Kidney epithelial cell (primary cell): ENCODE measurements at places on chromosomes 4 and X. TPM values are rescaled to one million over a fixed set of nuclear protein-coding genes. Genes with fewer than 3 reads are reported as not detected.

The ABCG2 gene
- under 0.01 and 0.21 TPM in 2 replicates for total RNA-seq

The IQCM gene
- total RNA-seq: not detected in 2 replicates

The BTC gene
- total RNA-seq: 8.3 and 9.9 TPM in 2 replicates

The NXF3 gene
- total RNA-seq: not detected in 2 replicates

The TXK gene
- total RNA-seq: 0.48 and 0.67 TPM in 2 replicates

The SOD3 gene
- total RNA-seq: 0.75 and 1.2 TPM in 2 replicates

The ABLIM2 gene
- 1.3 and 7.2 TPM in 2 replicates for total RNA-seq

The FGF13 gene
- total RNA-seq: 7.8 and 9.6 TPM in 2 replicates

- no peak for DNase-seq
These were observed 25.2 kb upstream of the G3BP2 start for GRCh38 chr4:75698162-75698962.

DNA sequence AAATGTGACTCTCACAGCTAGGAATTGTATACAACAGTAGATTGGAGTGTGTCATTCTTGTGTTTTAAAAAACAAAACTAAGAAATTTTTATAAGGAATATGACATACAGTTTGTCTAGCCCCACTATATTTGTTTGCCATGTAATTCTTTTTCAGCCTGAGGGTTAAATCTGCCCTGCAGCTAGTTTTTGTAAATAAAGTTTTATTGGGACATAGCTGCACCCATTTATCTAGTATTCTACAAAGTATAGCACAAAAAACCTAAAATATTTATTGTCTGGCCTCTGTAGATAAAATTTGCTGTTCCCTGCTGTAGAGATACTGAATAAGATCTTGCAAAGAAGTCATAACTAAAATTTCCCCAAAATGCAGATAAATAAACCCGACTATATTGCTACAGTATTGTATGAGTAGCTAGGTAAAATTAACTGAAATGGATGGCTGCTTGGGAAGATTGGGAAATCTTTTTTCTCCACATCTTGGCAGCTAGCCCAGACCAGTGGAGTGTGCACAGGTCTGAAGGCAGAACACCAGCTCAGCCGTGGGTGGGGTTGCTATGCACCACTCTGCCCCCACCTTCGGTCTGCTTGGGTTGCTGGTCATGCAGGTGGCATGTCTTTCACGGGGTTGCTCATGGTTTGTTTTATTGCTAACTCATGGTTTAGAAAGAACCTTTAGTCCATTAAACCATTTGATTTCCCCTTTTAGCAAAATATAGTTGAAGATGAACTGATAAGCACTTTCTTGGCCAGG is 127.9 kb downstream of the KLHL8 start:
- peak; percentile 99 for DNase-seq

- peak; percentile 47 for DNase-seq
These were observed 44.8 kb downstream of the SPANXN3 start for GRCh38 chrX:143472347-143472938.

GRCh38 chr4:91426725-91427124 is 877.0 kb upstream of the GRID2 start:
- no peak for DNase-seq

DNA sequence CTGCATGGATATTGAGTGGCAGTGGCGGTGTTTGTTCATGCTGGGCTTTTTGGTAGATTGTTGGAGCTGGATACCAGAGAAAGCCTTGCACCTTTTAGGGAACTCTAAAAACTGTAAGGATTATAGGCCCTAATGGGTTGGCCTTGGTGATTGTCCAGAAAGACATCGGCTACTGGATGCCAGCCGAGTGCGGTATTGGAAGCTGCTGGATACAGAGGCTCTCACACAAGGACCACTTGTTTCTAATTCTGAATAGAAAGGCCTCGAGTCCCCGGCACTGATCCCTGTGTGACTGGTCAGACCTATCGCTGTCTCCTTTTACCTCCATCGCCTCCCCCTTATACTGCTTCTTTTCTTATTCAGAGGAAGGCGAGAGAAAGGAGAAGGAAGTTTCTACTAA is 27.3 kb upstream of the SCOC start:
- DNase-seq: no peak

GRCh38 chrX:47217121-47217851 is 1.2 kb upstream of the CDK16 start:
- no peak for DNase-seq

- no peak for DNase-seq
These were observed at the start of gene GPRASP2 for GRCh38 chrX:102712216-102712966. TSS of gene GPRASP2 (plus strand) at chrX:102712448. CDS start at chrX:102714870, 2,422 bp downstream.

GRCh38 chrX:74506317-74507115 is 85.2 kb downstream of the SLC16A2 start:
- no peak for DNase-seq

- no peak for DNase-seq
These were observed 133.6 kb upstream of the C1QTNF7 start for GRCh38 chr4:15294202-15294601.

DNA sequence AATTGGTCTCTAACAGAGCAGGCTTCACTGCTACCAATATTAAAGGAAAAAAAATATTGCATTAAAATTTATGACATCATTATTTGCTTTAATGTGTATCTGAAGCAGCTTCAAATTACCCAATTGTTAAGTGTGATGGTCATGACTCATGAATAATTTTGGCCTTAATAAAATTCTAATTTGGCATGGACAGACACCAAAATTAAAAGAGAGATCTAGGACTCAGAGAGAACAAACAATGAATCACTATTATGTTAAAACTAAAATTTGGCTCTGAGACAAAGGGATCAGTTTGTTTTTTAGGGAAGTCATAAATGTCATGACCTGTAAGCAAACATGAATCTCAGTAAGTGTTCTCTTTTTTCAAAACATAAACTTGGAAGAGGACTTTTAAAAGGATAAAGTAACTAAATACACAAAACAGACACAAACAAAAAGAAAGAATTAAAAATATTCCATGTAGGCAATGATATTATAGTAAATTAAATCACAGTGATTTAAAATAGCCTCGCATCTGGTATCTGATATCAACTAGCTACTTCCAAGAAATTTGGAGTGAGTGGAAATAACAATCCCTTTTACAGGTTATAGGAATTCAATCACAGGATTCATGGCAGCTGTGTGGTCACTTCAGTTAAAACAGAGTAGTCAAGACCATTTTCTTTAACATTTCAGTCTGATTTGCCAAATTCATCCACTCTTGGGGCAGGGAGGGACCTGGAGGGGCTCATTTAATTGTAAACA is 11.6 kb downstream of the VEGFC start:
- no peak for DNase-seq

DNA sequence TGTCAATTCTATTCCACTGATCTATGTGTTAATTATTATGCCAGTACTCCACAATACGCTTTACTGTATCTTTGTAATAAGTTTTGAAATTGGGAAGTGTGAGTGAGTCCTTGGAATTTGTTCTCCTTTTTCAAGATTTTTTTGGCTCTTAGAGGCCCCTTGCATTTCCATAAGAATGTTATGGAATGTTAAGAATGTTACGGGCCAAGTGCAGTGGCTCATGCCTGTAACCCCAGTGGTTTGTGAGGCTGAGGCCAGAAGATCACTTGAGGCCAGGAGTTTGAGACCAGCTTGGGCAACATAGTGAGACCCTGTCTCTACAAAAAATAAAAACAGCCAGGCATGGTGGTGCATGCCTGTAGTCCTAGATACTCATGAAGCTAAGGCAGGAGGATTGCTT is 167.6 kb upstream of the CXorf66 start:
- DNase-seq: no peak

DNA sequence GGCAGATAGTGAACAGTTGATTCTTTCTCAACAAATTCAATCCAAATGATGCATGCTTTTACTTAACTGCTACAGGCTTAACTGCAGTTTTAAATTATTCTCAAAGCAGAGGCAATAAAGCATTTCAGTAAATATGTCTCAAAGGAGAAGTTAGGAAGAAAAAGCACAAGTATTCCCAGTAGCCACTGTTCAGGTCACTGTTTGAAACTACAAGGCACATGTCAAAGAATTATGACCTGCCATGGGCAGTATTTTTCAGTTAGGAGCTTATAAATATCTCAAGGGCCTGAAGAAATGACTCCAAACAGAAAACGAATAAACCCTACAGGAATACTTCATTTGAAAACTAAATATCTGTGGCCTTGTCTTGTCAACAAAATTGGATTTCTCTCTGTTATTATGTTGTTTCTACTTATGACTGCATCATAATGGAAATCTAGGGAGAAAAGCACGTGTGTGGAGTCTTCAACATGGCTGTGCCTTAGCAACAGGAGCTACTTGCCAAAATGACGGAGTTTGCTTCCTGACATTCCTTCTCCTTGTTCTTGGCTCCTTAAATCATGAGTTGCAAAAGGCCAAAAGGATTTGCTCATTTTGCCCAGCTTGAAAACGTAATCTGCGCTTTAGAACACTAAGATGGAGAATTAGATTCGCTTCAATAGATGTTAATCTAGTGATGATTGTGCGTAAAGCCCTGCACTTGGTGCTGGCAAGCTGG is 67.6 kb upstream of the GPR101 start:
- no peak for DNase-seq

DNA sequence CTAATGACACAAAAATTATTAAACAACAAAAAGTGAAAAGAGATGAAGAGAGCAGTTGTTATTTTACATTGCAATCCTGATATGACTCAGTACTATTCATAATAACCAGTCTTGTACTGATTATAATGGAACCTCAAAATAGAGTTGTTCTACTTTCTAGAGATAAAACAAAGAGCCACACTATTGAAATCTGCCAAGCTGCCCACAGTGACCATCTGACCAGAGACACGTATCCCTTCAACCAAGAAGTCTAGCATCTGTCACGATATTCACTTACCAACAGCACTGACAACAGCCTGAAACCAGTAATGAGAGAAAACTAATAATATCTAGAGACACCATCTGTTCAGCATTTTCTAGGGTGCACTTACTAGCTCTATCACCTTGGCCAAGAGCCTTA is 466.7 kb downstream of the NKX6-1 start:
- DNase-seq: no peak

DNA sequence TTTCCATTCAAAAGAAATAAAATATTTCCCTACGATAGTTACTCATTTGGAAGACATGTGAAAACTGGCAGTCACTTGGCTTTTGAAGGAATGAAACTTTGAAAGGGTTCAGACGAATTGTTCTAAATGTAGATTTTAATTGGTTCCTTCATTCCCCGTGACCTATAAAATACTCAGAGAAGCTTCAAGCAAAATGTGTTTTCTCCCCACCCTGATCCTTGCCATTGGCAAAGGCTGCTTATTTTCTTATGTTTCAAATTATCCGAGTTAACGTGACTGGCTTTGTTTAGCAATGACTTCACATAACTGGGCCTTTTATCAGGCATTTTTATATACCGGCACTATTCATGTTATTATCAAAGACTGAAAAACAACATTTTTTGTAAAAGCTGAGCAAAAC is 204.1 kb upstream of the NEIL3 start:
- DNase-seq: no peak

GRCh38 chrX:154443992-154444754 is at the start of gene FAM50A:
TSS of gene FAM50A (plus strand) at chrX:154444141. CDS start at chrX:154444236, 95 bp downstream.
- DNase-seq: no peak

GRCh38 chrX:16593801-16594200 is 56.2 kb upstream of the S100G start:
- DNase-seq: no peak

DNA sequence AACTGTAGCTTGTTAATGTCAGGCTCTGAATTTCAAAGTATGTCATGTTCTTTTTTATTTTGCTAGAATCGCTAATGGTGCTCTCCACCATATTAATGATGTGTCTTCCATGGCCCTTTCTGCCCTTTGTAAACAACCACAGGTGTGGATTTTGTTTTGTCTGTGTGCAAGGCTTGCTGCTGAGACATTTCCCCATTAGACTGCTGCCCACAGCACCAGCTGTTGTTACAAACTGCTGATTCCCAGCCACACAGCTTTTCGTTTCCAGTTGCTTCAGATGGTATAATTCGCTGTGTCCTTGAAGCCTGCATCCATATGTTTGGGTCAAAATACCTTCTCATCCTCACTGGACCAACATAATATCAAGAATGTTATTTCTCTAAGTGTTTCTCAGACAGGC is 32.8 kb downstream of the KCNIP4 start:
- no peak for DNase-seq

DNA sequence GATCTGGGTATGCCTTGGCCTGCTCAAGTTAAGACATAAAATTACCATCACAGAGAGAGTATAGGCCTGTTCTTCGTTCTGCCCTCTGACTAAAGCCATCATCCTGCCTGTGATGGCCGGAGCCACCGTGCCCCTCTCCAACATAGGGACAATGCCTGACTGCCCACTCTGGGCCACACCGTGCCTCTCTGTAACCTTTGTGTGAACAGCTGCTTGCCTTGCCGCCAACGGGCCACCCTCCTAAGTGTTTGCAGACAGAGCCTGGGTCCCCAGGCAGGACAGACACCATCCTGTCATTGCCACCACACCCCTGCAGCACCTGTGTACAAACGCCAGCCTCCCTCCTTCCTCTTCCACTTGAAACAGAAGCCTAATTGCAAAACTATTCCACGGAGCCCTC is 298.7 kb upstream of the TENM3 start:
- DNase-seq: no peak

DNA sequence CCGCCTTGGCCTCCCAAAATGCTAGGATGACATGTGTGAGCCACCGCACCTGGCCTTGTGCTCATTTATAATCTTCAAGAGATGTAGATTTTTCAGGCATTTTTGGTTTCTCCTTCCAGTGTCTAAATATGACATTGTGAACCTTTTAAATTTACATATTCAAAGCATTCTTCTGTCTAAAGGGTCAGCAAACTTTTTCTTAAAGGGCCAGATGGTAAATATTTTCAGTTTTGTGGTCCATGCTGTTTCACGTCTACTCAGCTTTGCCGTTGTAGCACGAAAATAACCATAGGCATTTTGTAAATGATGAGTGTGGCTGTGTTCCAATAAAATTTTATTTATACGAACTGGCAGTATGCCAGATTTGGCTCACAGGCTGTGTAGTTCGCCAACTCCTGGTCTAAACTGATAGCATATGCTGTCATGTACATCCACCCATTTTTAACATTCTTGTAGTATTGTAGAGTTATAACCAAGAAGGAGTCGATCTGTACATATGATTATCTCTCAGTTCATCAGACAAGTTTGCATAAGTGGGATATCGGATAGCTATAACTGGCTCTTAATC is 12.7 kb upstream of the GCNA start:
- DNase-seq: no peak

DNA sequence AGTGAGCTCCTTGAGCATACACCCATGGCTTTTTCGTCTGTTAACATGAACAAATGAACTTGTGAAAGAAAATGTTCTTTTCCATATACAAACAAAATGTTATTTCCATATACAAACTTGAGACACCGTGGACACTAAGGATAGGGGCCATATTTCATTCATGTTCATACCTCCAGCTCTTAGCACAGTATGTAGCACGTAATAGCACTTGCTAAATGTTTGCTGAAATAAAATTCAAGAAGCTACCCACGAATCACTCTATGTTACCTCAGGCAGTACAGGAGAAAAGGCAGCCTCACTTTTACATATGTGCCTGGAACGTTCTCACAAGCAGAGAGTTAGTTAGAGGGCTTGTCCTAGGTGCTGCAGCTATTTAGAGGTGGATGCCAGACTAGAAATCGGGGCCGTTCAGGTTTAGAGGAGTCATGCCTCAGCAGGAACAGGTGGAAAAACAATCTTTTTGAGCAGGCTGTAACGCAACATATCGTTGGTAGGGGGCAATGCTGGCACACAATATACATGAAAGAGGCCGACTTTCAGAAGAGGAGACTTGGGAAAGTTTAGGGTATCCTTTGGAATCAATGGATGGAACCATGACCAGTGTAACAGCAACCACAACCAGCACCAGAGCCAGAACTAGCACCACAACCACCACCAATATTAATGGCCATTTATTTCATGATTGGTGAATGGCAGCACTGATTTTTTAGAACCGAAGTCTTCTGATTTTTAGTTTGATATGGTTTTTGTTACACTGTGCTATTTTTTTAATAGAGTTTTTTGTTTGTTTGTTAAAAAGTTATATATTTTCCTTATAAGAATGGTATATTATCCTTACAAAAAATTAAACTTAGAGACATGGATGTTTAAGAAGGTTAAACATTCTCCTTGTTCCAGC is 14.8 kb upstream of the PAQR3 start:
- no peak for DNase-seq
